ENCODE measurements at places on chromosomes 6 and 20.

DNA sequence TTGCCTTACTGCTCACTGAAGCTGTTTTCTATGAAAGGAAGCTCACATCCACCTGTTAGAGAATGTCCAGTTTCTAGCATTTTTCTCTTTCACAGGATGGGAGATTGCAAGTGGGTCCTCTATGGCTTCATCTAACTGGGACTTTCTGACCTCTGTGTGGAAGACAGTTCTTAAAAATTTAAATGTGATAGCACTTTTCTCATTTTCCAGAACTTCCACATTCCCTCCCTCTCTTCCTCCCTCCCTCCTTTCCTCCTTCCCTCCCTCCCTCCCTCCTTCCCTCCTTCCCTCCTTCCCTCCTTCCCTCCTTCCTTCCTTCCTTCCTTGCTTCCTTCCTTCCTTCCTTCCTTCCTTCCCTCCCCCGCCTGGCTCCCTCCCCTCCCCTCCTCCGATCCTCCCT, 291.1 kb downstream of the DOK5 start:
- DNase-seq, result no peak

GRCh38 chr20:61429458-61430227, 177.6 kb downstream of the CDH4 start:
- DNase-seq, result no peak

DNA sequence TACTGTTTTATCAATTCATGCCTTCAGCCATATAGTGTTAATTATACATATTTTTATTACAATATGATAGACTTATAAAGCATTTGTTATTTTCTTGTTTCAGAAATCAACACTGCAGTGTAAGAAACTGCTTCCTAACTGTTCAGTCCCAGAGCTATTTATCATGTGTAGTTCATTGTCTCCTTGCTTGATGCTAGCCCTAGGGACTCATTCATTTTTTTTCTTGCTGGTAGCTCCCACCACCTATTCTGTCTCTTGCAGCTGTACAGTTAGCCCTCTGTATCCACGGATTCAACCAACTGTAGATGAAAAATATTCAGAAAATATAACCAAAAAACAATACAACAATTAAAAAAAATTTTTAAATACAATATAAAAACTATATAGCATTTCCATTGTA, 121.3 kb downstream of the STXBP5 start:
- no peak for DNase-seq

DNA sequence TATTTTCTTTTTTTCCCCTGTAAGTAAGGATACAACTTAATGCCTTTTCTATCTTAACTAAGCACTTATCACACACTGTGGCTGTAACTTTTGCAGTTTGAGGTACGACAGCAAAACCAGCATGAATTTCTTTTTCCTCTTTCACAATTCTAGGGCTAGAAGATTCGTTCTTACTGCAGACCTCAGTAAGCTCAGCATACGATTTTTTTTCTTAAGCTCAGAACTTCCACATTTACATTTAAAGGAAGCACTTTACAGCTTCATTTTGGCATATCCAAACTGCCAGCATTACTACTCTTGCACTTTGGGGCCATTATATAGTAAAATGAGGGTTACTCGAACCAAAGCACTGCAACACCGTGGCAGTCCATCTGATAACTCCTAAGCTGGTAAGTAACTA, 889 bp upstream of the CHMP4B start:
- no peak for DNase-seq

GRCh38 chr20:46709055-46709458, 392 bp upstream of the SLC2A10 start:
- no peak for DNase-seq

- no peak for DNase-seq
These were observed 49.1 kb upstream of the PLCB1 start for GRCh38 chr20:8082989-8083388.

DNA sequence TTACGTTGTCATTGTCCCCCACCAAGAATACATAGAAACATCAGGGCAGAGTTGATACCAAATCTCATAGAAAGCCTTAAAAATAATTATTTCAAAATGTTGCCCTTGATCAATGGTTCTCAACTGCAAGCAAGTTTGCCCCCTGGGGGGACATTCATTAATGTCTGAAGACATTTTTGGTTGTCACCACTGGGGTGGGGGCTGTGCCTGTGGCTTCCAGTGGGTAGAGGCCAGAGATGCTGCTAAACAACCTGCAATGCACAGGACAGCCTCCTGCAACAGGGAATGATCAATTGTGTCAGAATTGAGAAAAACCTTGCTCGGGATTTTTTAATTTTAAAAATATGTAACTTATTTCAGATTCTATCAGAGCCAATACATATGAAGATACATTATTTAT, 130.6 kb upstream of the DOK5 start:
- no peak for DNase-seq

DNA sequence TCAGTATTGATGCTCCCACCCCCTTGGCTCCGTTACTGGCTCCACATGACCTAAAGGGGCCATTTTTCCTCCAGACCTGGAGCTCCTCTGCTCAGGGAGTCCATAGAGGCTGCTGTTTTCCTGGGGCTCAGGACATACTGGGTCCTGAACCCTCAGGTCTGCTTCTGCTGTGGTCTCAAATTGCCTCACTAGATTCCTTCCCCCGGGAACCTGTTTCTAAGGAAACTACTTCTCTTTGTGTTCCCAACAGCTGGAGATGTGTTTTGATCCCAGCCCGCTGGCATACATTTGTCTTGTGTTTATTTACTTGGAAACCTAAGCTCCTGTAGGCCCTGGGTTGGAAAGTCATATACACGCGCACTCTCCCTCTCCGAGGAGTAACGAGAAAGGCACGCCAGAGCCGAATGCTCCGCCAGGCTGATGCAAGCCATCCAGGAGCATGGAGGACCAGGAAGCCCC, 222.8 kb downstream of the UST start:
- no peak for DNase-seq

- no peak for DNase-seq
These were observed 10.1 kb upstream of the BTBD3 start for GRCh38 chr20:11907621-11908020.

DNA sequence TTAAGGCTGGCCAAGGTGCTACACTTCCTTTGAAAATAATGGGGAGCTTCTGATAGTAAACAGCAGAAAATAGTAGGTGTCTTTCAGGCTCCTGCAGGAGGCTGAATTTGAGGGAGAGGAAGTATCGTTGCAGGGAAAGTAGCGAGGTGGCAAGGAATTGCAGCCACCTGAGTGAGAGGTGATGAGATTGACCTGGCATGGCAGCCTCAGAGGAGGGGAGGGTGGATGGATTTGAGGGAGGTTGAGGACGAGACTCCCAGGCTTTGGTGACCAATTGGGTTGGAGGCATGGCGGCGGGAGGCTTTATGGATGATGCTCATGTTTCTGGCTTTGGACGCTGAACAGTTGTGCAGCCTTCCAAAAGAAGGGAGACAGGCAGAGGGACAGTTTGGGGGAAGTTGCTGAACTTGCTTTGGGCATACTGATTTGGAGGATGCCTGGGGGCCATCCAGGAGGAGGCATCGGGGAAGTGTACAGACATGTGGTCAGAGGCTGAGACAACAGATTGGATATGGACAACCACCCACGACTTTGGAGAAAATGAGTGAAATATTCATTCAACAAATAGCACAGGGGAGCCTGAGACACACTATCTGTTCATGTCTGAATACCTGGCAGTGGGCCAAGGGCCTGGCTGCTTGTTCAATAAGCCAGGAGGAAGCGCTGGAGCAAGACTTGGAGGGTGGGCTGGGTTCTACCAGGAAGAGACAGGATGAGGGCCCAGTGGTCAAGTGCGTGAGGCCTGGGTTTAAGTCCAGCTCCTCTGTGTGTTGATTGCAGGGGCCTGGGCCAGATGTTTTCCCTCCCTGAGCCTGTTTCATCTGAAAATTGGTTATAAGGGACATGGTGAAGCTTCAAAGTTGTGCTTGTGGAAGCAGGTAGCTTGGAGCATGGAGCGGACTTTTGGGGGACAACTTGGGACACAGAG, 113.2 kb downstream of the CEBPB start:
- DNase-seq, result no peak

- DNase-seq, result no peak
These were observed 10.4 kb upstream of the CALHM5 start for GRCh38 chr6:116500969-116501433.

GRCh38 chr20:44714102-44714700, 968 bp upstream of the CCN5 start:
- DNase-seq, result no peak

GRCh38 chr6:130020073-130020906, 1.9 kb downstream of the L3MBTL3 start:
- peak; percentile 13 for DNase-seq

DNA sequence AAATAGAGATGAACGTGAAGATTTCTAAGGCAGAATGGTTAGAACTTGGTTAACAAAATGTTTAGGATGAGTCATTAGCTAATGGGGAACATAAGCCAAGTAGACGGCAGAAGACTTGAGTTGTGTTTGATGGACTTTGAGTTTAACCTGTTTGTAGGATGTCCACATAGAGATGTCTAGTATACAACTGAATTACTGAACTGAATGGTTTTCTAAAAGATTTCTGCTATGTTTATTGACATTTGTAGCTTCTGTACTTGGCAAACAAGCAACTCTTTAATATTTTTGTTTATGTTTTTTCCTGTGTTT, 54.5 kb upstream of the DYNLRB1 start:
- DNase-seq, result no peak

- DNase-seq, result no peak
These were observed 14.5 kb upstream of the KIFC1 start for GRCh38 chr6:33377171-33377570.

DNA sequence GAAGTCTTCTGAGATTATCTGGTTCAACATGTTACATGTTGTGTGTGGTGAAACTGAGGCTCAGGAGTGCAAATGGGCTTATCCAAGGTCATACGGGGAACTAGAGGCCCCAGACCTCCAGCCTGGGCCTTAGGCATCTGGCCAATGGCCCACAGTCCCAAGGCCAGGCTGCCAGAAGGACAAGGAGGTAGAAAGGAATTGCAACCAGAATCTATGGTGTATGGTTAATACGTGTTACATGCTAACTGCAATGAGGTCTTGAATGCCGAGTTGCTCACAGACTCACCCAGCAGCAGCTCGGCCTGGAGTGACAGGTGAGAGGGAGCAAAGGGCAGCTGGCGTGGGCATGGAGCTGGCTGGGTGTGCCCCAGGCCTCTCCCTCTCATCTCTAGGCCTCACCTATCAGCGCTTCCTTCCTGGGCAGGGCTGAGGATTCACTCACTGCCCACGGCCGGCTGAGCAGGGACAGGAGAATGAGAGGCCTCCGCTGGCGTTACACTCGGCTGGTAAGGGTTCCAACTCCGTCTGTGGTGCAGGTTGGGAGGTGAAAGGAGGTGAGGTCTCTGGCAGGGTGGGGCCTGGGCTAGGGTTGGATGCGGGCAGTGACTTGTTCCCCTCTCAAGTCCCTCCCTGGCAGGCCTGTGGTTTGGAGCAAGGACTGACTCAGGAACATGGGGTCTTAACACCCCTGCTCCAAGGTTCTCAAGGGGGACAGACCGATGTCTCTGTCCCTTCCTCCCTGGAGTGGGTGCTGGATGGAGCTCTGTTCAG, at the start of gene TLDC2:
TLDC2 (plus strand) TSS at position 437 of the 771 bp plus-strand sequence; CDS start at position 474, 37 bp downstream.
- DNase-seq, result no peak

- DNase-seq, result no peak
These were observed 2.6 kb downstream of the NFKBIE start for GRCh38 chr6:44262467-44263353.

DNA sequence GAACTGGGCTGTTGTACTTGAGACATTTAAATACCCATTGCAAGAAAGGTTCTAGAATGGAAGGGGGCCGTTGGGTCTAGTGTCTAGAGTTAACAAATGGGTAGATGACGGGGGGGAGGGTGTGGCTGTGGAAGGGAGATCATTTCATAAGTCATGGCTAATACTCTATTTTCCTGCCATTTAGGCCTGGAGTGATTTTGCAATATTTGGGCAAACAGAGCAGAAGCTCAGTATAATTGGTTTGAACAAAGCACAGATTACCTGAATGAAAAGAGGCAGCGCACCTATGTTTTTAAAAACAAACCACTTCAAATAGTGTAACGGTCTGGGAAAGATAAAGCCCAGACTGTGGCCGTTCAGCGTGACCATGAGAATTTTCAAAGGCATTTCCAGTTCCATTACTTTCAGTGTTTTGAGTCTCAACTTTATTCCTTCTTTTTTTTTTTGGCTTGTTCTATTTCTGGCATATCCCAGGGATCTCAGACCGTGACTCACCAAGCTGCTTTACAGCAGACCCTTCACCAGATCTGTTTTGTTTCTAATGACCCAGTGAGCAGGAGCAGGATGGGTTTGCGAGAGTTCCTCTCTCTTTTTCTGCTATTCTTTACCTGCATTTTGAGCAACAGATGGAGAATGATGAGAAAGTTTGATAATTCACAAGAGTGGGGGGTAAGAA, 73.7 kb downstream of the LYRM2 start:
- no peak for DNase-seq

- no peak for DNase-seq
These were observed 369.9 kb downstream of the PKHD1 start for GRCh38 chr6:51717477-51717876.

- no peak for DNase-seq
These were observed 86.1 kb downstream of the FOXC1 start for GRCh38 chr6:1695546-1696462.

Data from stimulated activated CD4-positive, alpha-beta T cell treated with anti-CD3 and anti-CD28 coated beads, Interleukin-12 subunit alpha, Interleukin-12 subunit beta, amount 100 ng/mL, for 48 hours (primary cell).